Activated naive CD4-positive, alpha-beta T cell treated with Interleukin-2 at 50 U/mL for 16 hours (primary cell): ENCODE measurements at places on chromosomes 2 and 18.

DNA sequence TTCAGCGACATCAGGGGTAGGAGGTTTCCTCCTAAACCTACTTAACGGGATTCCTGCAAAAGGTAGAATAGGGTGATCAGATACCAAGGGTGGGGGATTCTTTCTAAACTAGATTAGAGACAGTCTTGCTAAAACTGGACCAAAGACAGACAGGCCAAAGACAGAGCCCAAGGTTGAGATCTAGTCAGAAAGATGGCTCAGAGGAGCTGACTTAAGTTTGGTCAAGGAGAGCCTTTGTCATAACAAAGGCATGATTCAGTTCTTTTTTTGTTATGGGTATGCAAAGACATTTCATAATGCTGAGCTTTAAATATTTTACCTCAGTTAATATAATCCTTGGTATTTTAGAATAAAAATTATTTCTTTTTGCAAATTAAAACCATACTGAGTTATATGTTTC is 17.8 kb upstream of the GPR75 start:
- DNase-seq: no peak

- DNase-seq: no peak
Measured at GRCh38 chr2:24820175-24820513, 26.9 kb downstream of the CENPO start.

DNA sequence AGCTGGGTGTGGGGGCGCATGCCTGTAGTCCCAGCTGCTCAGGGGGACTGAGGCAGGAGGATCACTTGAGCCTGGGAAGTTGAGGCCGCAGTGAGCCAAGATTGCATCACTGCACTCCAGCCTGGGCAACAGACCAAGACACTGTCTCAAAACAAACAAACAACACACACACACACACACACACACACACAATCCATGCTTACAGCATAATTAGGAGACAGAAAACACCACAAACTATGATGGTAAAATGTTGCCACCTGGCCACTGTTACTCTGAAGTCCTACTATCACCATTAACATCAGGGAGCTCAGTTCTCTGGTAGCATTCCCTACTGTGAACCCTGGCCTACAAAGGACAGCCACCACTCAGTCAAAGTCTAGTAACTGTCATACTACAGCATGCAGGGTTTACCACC is 18.3 kb downstream of the DNPEP start:
- no peak for DNase-seq

- no peak for DNase-seq
Measured at GRCh38 chr2:86017901-86018896, 87.5 kb downstream of the POLR1A start.

- DNase-seq: no peak
Measured at GRCh38 chr18:1425679-1426078, 521.0 kb downstream of the ADCYAP1 start.

DNA sequence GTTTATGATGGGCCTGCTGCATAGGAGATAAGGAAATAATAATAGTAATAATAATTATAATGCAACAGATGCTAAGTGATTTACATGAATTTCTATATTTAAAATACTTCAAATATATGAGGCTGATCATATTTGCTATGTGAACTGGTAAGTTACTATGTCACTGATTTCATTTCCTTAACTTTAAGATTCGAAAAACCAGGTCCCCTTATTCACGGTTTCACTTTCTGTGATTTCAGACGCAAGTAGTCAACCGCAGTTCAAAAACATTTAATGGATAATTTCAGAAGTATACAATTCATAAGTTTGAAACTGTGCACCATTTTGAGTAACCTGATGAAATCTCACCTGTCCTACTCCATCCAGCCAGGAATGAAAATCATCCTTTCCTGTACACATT is 1697.1 kb upstream of the LRRTM1 start:
- DNase-seq: no peak

DNA sequence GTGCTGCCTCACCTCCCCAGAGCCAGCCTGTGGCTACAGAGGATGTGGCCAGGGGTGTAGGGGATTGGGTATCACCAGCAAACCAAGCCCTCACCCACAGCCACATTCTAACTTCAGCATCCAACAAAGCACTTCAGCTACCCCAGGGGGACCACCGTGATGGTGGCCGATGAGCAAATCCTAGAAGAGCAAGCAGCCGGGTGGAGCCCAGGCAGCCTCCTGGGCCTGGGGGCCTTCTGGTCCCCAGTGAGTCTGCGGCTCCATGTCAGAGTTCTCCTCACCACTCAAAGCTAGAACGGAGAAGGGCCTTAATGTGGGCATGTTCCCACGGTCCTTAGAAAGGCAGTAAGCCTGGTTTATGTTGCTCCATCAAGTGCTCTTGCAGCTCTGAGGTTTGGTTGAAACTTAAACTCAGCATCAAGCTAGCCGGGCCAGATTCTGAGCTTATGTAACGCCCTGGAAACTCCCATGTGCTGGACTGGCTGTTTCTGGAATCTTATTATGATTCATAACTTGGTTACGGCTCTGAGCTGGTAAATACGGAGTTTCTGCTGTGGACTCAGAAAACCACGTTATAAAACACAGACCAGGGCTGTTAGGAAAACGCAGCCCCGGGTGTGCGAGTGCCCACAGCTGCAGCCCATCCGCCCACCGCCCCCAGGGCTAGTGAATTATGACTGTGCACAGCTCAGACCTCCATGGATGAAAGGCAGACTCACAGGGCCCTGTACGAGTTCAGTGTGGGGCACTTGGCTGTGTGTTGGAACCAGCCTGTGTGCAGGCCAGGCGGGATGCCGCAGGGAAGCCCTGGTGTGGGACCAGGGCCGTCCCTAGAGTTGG is 99.8 kb downstream of the SEPTIN10 start:
- DNase-seq: no peak

- no peak for DNase-seq
Measured at GRCh38 chr2:235949567-235950472, 218.4 kb downstream of the GBX2 start.

DNA sequence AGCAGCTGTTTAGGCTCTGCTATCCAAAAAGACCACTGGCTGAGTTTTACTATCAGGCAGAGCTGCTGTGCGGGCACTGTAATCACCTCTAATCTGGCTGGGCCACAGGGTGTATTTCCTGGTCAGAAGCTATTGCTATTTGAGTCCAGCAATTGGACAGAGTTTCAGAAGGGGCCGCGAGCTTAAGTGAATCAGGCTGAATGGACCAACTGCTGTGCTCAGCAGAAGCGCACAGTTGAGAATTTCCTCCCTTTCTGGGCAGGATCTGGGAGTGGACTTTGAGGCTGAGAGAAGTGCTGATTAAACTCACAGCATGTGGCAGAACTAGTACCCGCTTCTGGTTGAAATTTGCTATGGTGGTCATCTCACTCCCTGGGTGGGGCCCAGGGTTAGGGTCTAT is 251.8 kb downstream of the INSIG2 start:
- no peak for DNase-seq

DNA sequence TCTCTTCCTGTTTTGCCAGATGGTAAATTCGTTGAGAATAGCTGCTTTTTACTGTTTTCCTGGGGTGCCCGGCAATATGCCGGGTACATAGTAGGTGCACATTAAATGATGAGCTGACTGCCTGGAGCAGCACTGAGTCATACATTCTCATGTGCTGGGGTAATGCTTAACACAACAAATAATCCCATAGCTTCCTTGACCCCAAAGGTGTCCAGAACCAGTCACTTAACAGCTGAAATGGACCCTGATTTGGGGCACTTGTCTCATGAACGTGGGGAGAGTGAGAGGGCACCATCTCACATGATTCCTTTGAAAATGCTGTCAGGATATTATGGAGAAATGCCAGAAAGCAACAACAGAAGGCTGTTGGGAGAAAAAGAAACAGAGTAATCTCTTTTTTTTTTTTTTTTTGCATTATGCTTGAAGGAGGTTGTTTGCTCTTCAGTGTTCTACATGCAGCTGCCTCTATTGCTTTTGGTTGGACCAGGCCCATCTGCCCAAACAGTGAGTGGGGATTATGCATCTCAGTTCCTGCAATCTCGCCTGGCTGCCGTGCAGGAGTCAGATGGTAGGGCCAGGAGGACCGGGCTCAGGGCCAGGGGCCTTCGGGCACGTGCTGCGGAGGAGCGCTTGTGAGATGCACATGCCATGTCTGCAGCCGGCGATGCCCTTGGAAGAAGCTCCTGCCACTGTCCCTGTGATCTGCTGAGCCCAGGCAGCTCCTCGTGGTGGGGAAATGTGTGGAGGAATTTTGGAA is 162.1 kb downstream of the SH3RF3 start:
- no peak for DNase-seq

- DNase-seq: no peak
Measured at GRCh38 chr18:40235323-40235722, 1719.7 kb upstream of the PIK3C3 start.

DNA sequence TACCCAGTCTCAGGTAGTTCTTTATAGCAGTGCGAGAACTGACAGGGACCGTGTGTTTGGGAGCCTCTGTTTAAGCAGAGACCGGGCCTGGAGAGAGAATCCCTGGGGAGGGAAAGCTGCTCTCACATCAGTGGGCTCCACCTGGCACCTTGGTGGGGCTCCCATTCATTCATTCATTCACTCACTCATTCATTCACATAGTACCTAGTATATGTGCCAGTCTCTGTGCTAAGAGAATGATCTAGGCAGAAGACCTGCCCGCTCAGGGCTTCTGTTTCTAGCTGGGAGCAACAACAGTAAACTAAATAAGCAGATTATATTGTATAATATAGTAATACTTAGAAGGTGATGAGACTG is 17.8 kb downstream of the HPCAL1 start:
- no peak for DNase-seq

- DNase-seq: no peak
Measured at GRCh38 chr2:201558232-201558631, 85.1 kb downstream of the TMEM237 start.

- no peak for DNase-seq
Measured at GRCh38 chr2:29787473-29788465, 133.6 kb downstream of the ALK start.

DNA sequence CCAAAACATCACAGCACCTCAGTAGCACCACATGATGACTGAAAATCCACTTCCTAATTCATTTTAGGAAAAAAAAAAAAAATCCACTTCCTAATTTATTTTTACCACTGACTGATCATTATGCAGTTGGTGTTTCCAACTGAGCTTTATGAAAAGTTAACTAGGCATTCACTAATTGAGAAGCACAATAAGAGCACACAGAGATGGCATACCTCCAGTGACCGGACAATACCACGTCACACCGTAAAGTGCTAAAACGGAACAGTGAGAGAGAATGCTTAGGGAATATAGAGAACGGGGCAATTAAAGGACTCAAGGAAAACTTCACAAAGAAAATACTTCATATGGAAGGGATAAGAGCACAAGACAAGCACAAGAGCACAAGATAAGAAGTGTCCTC is 212.5 kb downstream of the NBAS start:
- DNase-seq: no peak
